SK-N-SH (cell line): ENCODE measurements at places on chromosomes 1 and 21. TPM values are rescaled to one million over a fixed set of nuclear protein-coding genes. Genes with fewer than 3 reads are reported as not detected.

Gene FMN2
- 7.2 and 13.1 TPM in 2 replicates for polyA plus RNA-seq

Gene F3
- polyA plus RNA-seq = 1.8 and 2.5 TPM in 2 replicates

DNA sequence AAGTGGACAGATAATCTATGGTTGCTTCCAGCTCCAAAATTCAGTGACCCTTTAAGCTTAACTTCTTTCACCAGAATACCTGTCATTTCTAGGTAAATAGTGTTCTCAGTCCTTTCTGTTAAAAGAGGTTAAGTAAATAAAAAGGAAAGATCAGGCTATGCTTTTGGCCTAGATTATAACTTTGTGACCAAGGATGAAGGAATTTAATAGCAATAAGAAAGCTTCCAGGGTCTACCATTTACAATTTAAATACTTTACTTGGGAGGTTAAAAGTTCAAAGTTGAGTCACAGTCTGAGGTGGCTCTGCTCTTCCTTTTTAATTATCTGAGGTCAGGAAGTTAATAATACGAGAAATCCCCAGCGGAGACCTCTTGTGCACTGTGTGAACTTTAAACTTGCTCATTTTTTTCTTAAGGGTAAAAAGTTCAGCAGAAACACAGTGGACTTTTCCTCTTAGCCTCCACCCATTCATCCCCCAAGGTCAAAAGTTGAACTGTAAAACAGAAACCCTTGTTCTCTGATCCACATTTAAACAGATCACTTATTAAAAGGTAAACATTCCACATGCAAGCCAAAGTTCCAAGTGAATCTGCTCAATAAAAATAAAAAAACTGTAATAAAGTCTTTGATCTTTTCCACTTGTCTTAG is 187.1 kb downstream of the NRIP1 start:
- no peak for DNase-seq

DNA sequence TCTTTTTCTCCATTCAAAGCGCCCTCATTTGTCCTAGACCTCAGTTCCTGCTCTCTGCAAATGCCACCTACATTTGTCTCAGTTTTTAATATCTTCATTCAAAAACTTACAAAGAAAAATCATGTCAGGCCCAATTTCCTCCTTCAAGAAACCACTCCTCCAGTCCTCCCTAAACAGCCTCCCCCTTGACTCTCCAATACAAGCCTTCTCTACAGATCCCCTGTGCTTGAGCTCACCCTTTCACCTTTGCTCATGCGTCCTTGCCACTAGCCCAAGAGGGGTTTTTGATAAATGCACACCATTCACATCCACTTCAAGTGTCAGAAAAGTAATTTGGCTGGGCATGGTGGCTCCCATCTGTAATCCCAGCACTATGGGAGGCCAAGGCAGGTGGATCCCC is 140.6 kb downstream of the RERE start:
- no peak for DNase-seq

GRCh38 chr1:97092824-97093223 is 371.2 kb downstream of the PTBP2 start:
- no peak for DNase-seq

Gene SHE
- not detected in 2 replicates for polyA plus RNA-seq

Gene ATXN7L2
- 3.9 and 4.0 TPM in 2 replicates for polyA plus RNA-seq

Gene ADAM30
- polyA plus RNA-seq = not detected in 2 replicates
